ENCODE measurements at places on chromosomes 16 and 17. TPM values are rescaled to one million over a fixed set of nuclear protein-coding genes. Genes with fewer than 3 reads are reported as not detected.

Gene HOXB7
- total RNA-seq, result 31.1 TPM

Gene ADAD2
- total RNA-seq, result not detected

Gene PYDC1
- total RNA-seq, result not detected

Gene TIMP2
- 167 TPM for total RNA-seq

Gene CLEC19A
- 0.08 TPM for total RNA-seq

Gene SLC13A2
- 0.10 TPM for total RNA-seq

Gene UTP4
- total RNA-seq, result 87.6 TPM

Gene CCDC200
- total RNA-seq, result not detected

Gene CD300H
- total RNA-seq, result 0.43 TPM
